ENCODE measurements at places on chromosomes 4 and X.

DNA sequence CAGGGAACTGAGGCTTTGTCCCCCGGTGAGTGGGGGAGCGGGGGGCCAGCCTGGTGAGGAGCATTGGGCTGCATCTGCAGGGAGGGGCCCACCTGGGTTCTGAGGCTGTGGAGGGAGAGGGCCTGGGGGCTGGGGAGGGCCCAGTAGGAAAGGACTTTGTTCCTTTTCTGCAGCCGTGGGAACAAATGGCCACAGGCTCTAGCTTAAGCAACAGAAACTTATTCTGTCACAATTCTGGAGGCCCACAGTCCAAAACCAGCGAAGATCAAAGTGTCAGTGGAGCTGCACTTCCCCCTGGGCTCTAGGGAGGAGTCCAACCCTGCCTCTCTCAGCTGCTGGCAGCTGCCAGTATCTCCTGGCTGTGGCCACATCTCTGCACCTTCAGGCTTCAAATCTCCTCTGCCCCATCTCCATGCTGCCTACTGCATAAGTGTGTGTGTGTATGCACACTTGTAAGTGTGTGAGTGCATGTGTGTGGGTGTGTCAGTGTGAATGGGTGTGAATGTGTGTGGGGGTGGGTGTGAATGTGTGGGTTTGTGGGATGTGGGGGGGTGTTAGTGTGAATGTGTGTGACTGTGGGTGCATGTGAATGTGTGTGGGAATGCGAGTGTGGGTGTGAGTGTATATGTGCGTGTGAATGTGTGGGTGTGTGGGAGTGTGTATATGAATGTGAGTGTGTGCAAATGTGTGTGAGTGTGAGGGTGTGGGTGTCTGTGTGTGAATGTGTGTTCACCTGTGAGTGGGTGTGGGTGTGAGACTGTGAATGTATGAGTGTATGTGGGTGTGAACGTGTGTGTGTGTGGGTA, 204.5 kb upstream of the PSAPL1 start:
- no peak for DNase-seq

- DNase-seq: no peak
Observed at GRCh38 chrX:70166601-70167590, 10.4 kb upstream of the DGAT2L6 start.

DNA sequence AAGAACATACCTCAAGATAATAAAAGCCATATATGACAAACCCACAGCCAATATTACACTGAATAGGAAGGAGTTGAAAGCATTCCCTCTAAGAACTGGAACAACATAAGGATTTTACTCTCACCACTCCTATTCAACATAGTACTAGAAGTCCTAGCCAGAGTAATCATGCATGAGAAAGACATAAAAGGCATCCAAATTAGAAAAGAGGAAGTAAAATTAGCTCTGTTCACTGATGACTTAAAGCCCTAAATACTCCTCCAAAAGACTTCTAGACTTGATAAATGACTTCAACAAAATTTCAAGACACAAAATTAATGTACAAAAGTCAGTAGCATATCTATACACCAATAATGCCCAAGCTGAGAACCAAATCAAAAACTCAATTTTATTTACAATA, 235.7 kb downstream of the NKX6-1 start:
- DNase-seq: no peak

GRCh38 chrX:53422861-53423306, at the start of gene RIBC1:
Gene RIBC1 (plus strand): TSS chrX:53422873. CDS start chrX:53426277, 3,404 bp downstream.
- DNase-seq: no peak

DNA sequence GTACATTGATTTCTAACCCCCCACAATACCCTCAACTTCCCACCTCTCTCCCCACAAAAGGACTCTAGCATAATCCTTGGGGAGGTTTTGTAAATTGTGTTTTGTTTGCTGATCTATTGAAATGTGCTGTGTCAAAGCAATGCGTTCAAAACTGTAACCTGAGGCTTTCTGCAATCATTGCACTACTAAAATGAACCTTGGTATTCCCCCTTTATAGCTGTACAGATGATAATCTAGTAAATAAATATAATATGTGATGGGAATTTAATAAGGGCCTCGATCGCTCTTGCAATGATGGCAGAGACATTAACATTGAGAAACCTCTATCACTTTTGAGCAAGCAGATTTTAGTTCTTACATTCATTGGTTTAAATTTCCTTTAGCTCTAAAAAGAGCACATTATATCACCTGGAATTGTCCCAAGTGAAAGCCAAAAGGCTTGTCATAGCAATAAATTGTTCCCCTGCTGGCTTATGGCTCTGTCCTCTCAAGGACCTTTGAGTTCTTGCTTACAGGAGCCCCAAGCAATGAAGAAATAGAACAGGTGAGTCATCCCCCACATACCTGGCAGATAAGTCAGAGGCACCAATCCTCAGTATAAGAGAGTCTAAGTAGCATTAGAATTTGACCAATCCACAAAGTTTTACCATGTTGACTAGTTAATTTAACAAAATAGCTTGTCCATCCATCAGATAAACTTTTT, 18.4 kb upstream of the ACE2 start:
- DNase-seq: no peak

GRCh38 chr4:21954916-21955315, 6.3 kb upstream of the KCNIP4 start:
- DNase-seq: no peak

- DNase-seq: no peak
Observed at GRCh38 chr4:7540206-7540605, 105.5 kb upstream of the PSAPL1 start.

- DNase-seq: no peak
Observed at GRCh38 chrX:14073071-14073470, 43.4 kb upstream of the GEMIN8 start.

- DNase-seq: no peak
Observed at GRCh38 chr4:155545456-155545855, 121.2 kb upstream of the GUCY1A1 start.

DNA sequence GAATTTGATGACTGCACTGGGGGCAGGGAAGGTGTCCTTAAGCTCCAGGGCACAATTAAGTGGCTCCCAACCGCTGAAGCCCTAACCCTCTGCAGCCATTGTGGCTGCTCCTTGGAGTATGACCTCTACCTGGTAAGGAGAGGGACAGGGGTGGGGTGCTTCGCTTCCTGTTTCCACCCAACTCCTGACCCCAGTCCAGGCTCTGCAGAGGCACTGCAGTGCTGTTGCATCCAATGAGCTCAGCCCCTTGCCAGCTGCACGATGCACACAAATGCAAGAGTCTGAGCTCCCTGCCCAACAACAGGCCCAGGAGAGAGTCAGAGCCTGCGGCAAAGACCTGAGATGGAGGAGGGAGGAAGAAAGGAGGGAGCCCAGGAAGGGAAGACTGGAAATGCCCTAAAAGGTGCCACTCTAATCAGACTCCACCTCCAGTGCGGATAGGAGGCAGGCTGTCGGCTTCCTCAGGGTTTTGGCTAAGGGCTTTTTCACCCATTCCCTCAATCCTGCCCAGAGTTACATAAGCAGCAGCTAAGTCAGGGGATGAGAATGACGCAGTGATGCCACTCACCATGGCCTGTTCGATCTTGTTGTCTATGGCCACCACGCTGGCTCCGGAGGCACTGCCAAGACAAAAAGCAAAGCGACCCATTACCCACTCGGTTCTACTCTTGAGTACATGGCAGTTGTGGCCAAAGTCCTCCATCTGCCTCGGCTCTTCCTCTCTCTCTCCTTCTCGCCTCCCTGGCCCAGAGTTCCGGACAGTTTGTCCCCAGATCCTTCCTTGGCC, 60.1 kb downstream of the TSC22D3 start:
- DNase-seq: no peak

- DNase-seq: no peak
Observed at GRCh38 chr4:6390356-6390755, 82.1 kb downstream of the PPP2R2C start.

DNA sequence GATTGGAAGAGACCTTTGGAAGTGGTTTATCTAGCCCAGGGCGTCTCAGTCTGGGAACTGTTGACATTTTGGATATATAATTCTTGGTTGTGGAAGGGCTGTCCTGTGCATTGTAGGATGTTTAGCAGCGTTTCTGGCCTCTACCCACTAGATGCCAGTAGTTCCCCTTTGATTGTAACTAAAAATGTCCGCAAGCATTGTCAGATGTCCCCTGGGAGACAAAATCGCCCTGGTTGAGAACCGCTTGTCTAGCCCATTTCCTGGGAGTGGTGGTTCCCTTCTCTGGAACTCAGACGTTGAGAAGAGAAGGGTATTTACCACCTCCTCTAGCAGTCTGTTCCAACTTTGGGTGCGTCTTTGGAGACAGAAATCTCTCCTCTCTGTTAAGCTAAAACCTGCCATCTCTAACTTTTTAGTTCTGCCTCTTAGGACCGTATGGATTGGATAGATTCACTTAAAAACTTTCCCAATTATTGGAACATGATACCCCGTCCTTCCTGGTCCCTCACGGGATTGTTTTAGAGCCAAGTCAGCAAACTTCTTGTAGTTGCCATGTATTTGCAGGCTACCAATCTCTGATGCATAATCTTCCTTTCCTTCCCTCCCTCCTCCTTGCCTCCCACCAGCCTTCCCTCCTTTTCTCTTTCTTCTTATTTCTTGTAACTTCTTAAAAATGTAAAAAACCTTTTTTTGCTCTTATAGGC, 13.9 kb downstream of the TMEM165 start:
- no peak for DNase-seq

DNA sequence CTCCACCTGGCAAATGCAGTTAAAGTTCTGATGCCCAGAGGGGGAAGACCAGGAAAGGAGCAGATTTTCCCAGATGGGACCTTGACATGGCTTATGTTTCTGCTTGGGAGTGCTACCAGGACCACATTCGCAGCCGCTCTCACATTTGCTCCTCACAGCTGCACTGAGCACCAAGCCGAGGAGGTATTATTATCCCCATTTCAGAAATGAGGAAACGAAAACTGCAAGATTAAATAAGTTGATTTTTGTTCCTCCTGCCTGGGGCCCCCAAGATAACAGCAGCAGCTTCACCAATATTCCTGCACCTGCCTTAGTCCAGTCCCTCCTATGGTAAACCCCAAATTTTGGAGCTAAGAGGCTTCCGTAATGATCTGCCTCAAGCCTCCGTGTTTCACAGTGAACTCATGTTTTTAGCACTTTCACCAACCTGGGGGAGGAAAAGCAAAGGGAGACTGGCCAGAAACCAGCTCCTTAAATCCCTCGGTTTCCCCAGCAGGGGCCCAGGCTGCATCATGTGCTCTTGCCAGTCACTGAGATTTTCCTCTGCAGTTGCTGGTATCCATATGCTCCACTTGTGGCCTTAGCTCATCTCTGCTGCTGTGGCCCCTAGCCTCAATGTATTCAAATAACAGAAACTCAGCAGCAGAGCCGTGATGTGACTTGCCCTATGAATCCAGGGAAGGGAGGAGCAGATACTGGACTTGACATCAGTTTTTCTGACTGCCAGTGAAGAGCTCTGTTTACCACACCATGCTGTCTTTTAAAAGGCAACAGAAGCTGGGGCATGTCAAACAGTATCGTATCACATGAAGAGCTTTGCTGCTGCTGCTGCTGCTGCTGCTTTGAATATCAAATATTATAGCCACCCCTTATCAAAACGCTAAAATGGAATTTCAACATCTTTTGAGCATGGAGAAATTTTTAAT, 95.5 kb upstream of the KLHL13 start:
- DNase-seq: no peak

DNA sequence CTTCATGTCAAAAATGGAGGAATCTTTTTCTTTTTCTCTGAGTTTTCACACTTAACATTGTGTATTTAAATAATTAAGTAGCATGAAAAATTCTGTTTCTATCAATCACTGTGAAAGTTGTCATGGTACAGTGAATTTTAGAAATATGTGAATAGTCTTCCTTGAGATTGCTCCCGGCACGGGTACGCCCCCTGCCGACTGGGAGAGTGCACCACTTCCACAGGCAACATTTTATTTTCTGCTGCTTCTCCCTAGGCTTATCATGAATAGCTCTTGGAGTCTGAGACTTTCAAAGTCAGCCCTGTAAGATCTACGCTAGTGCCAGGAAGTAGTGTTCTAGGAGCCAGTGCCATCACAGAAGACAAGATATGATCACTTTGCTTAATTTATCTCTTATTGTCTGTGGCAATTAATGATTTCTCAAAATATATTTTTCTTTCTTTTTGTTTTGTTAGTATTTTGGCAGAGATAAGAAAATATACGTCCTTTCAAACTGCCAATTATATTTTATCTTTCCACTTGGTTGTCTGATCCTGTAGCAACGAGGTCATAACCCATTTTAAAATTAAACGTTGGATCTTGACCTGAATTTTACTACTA, 763.8 kb upstream of the AADAT start:
- no peak for DNase-seq

DNA sequence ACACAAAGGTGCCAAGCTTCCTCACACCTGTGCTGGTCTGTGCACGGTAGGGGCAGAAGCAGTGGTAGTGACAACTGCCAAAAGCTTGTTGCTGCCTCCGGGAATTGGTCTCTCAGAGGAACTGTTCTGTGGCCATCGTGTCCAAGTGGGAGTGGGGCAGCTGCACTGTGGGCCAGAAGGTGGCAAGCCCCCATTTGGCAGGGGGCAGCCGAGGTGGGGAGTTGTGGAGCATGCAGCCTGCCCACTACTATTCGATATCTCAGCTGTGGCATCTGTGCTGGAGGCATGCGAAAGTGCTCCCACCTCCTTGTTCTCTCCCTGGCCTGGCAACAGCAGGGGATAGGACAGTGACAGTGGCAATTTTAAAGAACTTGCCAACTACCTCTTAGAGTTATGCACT, 192.8 kb downstream of the TBX22 start:
- DNase-seq: no peak
